Eye (tissue), 1 donor: ENCODE measurements at places on chromosomes 13 and 19.
A peak's percentile ranks its signal among the peaks of the same experiment; 100 is the strongest.

- DNase-seq, result peak; percentile 22
These were observed 10.9 kb downstream of the MIR17HG start for GRCh38 chr13:91358387-91358782.

DNA sequence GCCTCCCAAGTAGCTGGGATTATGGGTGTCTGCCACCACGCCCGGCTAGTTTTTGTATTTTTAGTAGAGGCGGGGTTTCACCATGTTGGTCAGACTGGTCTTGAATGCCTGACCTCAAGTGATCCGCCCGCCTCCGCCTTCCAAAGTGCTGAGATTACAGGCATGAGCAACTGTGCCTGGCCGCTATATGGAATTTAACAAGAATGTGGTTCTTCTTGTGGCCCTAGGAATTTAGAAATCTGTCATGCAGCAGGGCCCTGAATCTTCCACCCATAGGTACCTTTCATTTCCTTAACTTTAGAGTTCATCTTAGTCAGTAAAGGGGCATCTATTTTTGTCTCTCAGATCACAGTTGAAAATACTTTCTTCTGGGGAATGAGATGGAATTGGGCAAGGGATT, 25.6 kb upstream of the NDFIP2 start:
- DNase-seq, result no peak

DNA sequence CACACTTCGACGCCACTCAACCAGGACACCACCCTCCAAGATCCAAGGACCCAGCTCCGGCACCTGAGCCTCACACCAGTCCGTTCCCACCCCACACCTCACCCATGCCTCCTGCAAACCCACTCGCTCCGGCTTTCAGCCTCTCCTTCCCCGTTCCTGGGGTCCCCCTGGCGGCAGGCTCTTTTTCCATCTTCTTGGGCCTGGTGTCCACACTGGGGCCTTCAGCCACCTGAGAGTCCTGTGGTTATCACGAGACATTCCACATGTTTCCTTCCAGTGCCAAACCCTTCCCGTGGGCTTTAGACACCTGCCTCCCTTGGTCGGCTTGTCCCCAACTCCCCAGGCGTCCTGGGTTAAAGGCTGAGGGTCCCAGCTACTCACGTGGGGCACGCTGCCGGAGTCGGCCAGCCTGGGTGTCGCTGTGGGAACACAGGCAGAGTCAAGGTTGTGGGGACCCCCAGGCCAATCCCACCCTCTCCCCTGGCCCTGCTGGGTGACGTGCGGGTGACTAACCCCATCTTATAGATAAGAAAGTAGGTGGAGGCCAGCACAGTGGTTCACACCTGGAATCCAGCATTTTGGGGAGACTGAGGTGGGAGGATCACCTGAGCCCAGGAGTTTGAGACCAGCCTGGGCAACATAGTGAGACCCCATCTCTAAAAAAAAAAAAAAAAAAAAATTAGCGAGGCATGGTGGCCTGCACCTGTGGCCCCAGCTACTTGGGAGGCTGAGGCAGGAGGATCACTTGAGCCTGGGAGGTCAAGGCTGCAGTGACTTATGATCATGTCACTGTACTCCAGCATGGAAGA, 1.9 kb downstream of the JSRP1 start:
- DNase-seq, result peak; percentile 82

GRCh38 chr13:64293923-64294322, 2878.3 kb upstream of the PCDH20 start:
- no peak for DNase-seq

- DNase-seq, result no peak
These were observed 46.1 kb upstream of the TUBGCP3 start for GRCh38 chr13:112634102-112634501.
